Pericardium fibroblast (primary cell): ENCODE measurements at places on chromosomes 13 and 19. TPM values are rescaled to one million over a fixed set of nuclear protein-coding genes. Genes with fewer than 3 reads are reported as not detected.

Gene KLF2
- 19.6 and 37.2 TPM in 2 replicates for total RNA-seq

Gene CEACAM16
- not detected in 2 replicates for total RNA-seq

Gene KRTDAP
- not detected in 2 replicates for total RNA-seq

Gene CHAF1A
- 2.1 and 21.8 TPM in 2 replicates for total RNA-seq

Gene CYP2F1
- total RNA-seq = not detected in 2 replicates

Gene ZNF835
- 0.93 and 2.6 TPM in 2 replicates for total RNA-seq

Gene YJEFN3
- total RNA-seq = 0.17 and 0.23 TPM in 2 replicates

Gene ZNF568
- total RNA-seq = 5.6 and 10.0 TPM in 2 replicates

Gene SCN1B
- 5.2 and 27.2 TPM in 2 replicates for total RNA-seq

Gene NOTCH3
- 46.6 and 49.8 TPM in 2 replicates for total RNA-seq

Gene PROSER3
- total RNA-seq = 5.8 and 7.5 TPM in 2 replicates

Gene TFPT
- total RNA-seq = 14.1 and 20.3 TPM in 2 replicates

Gene CEACAM4
- total RNA-seq = not detected in 2 replicates

Gene ZNF578
- total RNA-seq = 0.70 and 3.2 TPM in 2 replicates

Gene ZIC2
- total RNA-seq = not detected in 2 replicates

Gene PRR12
- 6.9 and 8.0 TPM in 2 replicates for total RNA-seq

Gene SHISA2
- 1.1 and 2.0 TPM in 2 replicates for total RNA-seq

Gene CGB3
- not detected in 2 replicates for total RNA-seq

Gene SIGLEC9
- not detected in 2 replicates for total RNA-seq

Gene ZNF790
- 1.9 and 4.4 TPM in 2 replicates for total RNA-seq

Gene SH2D3A
- not detected in 2 replicates for total RNA-seq

Gene STOML3
- not detected in 2 replicates for total RNA-seq

Gene SIGLEC11
- not detected in 2 replicates for total RNA-seq

Gene TUBA3C
- not detected in 2 replicates for total RNA-seq

Gene USE1
- 22.8 and 24.3 TPM in 2 replicates for total RNA-seq

Gene IL12RB1
- not detected in 2 replicates for total RNA-seq

Gene CEACAM20
- not detected in 2 replicates for total RNA-seq

Gene HSH2D
- not detected in 2 replicates for total RNA-seq

Gene ZNF524
- total RNA-seq = 25.6 and 46.4 TPM in 2 replicates

Gene GEMIN7
- 21.4 and 25.3 TPM in 2 replicates for total RNA-seq

Gene MBD3L1
- not detected in 2 replicates for total RNA-seq

Gene ZNF850
- total RNA-seq = 0.85 and 3.4 TPM in 2 replicates

Gene CILP2
- total RNA-seq = 1.2 TPM in 2 replicates

Gene IL11
- 0.77 TPM in 1 of 2 replicates, not detected in the other for total RNA-seq

Gene GZMM
- total RNA-seq = 0.23 TPM in 1 of 2 replicates, not detected in the other

Gene SYNGR4
- not detected in 2 replicates for total RNA-seq

Gene ZNF587B
- 7.9 and 10.6 TPM in 2 replicates for total RNA-seq

Gene CDX2
- total RNA-seq = not detected in 2 replicates

Gene HAUS8
- total RNA-seq = 0.94 and 1.8 TPM in 2 replicates

Gene PGLYRP2
- not detected in 2 replicates for total RNA-seq

Gene CCL25
- not detected in 2 replicates for total RNA-seq

Gene MEDAG
- total RNA-seq = 49.2 and 210 TPM in 2 replicates

Gene OR7C1
- not detected in 2 replicates for total RNA-seq

Gene B3GNT3
- not detected in 2 replicates for total RNA-seq

Gene NLRP11
- not detected in 2 replicates for total RNA-seq

Gene ZNF724
- total RNA-seq = 0.34 and 2.0 TPM in 2 replicates

Gene PSG11
- total RNA-seq = not detected in 2 replicates

Gene ZNF563
- total RNA-seq = 3.7 and 4.4 TPM in 2 replicates

Gene LRRC4B
- total RNA-seq = 0.35 and 0.60 TPM in 2 replicates

Gene PCDH9
- 8.4 TPM in 2 replicates for total RNA-seq

Gene GNA15
- not detected in 2 replicates for total RNA-seq

Gene ZNF738
- total RNA-seq = 1.2 and 3.4 TPM in 2 replicates

Gene LRG1
- total RNA-seq = 0.23 and 2.4 TPM in 2 replicates

Gene ERICH4
- not detected in 2 replicates for total RNA-seq

Gene TGFB1
- 27.4 and 28.7 TPM in 2 replicates for total RNA-seq

Gene PSG3
- not detected in 2 replicates for total RNA-seq

Gene CCNE1
- 4.3 and 5.5 TPM in 2 replicates for total RNA-seq

Gene SF3A2
- 34.6 and 36.6 TPM in 2 replicates for total RNA-seq
